Stimulated activated CD8-positive, alpha-beta memory T cell treated with anti-CD3 and anti-CD28 coated beads, Interleukin-7, amount 100 ng/mL, for 48 hours (primary cell): ENCODE measurements at places on chromosomes 13 and 19.

- DNase-seq, result no peak
Measured at GRCh38 chr19:19274716-19275565, 1.8 kb upstream of the TM6SF2 start.

DNA sequence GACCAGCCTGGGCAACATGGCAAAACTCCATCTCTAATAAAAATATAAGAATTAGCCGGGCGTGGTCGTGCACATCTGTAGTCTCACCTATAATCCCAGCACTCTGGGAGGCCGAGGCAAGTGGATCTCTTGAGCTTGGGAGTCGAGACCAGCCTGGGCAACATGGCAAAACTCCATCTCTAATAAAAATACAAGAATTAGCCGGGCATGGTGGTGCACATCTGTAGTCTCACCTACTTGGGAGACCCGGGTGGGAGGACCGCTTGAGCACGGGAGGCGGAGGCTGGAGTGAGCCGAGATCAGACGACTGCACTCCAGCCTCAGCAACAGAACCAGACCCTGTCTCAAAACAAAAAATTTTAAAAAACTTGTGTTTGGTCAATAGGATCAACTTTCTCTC, 7.7 kb downstream of the SLC25A30 start:
- no peak for DNase-seq

GRCh38 chr13:106132216-106132615, 403.2 kb downstream of the EFNB2 start:
- DNase-seq, result no peak

- DNase-seq, result no peak
Measured at GRCh38 chr13:73496711-73497110, 437.9 kb downstream of the KLF5 start.

- DNase-seq, result no peak
Measured at GRCh38 chr19:18776288-18776594, 14.9 kb downstream of the COMP start.

DNA sequence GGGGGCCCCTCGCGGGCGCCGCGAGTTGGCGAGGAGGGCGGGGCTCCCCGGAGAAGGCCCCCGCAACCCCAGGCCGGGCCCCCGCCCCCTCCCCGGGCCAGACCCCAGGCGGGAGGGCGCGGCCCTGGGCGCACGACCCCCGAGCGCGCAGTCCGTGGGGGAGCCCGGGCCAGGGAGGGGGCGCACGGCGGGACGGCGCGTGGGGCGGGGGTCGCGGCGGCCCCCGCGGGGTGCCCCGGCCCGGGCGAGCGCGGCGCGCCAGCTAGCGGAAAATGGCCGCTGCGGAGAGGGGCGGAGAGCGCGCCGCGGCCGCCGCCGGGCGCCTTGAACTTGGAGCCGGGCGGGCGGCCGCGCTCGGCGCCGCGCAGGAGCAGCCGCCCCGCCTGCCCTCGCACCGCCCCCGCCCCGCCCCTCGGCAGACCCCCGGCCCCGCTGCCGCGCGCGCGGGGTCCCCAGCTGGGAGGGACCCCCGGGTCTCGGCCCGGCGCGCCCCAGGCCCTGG, 6.4 kb upstream of the NFIC start:
- DNase-seq, result no peak

- no peak for DNase-seq
Measured at GRCh38 chr13:71303144-71303543, 563.9 kb downstream of the DACH1 start.

GRCh38 chr13:95627590-95627989, 16.9 kb downstream of the DZIP1 start:
- DNase-seq, result no peak

DNA sequence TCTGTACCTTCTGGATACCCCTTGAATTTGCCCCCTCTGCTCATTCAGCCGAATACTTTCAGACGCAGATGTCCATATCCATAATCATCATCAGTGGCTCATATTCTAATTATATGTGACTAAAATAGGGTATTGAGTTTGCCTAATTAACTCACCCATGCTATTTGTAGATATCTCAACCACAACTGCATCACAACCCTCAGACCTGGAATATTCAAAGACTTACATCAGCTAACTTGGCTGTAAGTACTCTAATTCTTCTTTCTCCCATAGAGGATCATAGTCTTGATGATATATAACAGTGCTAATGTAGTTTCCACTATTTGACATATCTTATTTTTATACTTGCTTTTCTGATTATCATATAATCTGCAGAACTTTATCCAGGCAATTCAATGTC, 35.8 kb downstream of the RXFP2 start:
- DNase-seq, result no peak

DNA sequence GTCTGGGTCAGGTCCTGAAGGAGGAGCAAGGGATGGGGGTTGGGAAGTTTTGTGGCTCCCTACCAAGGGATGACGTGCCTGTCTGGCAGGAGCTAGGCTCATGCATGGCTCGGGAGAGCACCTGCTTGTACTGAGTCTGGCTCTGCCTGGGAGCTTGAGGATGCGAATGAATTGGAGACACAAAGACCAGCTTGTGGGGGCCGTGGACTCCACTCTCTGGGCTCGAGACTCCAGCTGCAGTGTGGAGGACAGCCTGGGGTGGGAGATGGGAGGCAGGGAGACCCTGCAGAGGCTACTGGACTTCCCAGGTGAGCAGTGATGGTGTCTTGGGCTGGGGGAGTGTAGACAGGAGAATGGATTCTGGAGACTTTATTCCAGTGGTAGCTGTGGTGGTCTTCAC, 15.2 kb upstream of the URI1 start:
- no peak for DNase-seq

DNA sequence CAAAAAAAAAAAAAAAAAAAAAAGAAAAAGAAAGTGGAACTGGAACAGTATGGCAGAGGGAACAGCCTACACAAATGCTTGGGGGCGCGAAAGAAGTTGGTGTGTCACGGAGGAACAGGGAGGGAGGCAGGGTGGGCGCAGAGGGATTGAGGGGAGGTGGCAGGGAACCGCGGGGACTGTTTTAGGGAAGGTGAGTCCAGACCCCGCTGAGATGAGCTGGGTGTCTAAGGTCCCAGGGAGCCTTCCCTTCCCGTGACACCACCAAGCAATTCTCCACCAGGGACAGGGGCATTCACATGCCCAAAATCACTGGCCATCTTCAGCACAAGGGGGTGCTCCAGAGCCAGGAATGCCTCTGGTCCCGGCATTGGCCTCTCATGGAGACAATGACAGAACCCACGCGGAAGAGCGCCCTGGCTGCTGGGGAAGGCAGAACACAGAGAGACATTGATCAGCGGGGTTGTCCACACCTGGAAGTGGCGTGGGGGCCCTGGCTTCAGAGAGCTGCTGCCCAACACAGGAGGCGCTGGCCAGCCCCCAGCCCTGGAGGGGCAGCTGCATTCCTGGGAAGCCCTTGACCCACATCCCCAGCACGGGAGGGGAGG, 6.9 kb downstream of the PEAK3 start:
- no peak for DNase-seq

DNA sequence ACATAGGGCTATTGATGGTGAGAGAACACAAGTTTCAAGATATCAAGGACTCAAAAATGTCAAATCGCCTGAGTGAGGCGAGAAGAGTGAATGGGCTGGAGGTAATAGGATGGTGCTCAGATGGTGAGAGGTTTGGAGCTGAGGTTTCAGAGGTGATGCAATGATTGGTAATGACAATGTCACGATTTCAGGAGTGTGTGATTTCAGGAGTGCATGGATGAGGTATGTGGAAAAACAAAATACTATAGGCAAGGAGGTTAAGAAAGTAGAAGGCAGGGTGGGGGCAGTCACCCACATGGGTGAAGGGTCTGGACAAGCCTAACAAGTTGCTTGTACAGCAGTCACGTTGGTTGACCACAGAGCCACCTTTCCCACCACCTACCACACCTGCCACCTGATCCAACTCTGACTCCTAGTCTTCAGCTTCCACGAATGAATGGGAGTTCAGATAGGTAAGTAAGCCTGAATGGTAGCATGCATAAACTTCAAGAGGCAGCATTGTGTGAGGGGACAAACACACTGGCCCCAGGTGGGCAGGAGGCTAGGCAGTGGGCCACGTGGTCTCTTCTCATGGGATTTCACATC, 71.5 kb downstream of the RUBCNL start:
- no peak for DNase-seq

DNA sequence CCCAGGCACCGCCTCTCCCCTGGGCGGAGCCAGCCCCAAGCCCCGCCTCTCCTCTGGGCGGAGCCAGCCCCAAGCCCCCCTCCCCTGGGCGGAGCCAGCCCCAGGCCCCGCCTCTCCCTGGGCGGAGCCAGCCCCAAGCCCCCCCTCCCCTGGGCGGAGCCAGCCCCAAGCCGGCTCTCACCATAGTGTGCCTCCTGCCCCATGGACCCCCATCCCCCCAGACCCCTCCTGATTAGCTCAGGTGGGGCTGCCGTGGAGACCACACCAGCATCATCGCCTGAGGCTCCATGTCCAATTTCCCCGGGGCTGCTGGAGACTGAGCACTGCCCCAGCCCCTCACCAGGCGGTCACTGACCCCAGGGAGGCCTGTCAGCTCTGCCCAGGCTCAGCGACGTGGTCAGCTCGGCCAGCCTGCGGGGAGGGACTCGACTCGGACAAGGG, 4.2 kb upstream of the MADCAM1 start:
- DNase-seq, result no peak

GRCh38 chr13:39957868-39958677, 302.6 kb downstream of the COG6 start:
- DNase-seq, result no peak

- no peak for DNase-seq
Measured at GRCh38 chr13:21104199-21105019, 43.0 kb upstream of the LATS2 start.

DNA sequence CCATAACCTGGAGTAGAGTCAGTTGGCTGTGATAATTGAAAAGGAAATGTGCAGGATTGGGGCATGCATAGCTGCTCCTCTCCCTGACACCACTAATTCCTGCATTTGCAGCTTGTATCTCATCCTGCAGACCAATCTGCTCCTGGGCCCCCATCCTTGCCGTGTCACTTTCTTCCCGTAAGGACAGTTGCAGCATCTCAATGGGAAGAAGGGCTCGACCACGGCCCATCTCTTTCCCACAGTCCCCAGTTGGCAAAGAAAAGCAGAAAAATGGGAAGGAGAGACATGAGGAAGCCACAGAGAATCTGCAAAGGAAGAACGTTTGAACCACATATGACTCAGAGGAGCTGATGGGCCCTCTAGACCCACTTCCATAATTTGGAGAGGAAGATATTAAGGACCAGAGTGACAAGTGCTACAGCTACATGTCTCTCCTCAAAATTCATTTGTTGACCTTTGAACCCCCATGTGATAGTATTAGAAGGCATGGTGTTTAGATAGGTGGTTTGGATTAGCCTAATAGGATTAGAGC, 1.8 kb upstream of the SIGLEC12 start:
- DNase-seq, result no peak

DNA sequence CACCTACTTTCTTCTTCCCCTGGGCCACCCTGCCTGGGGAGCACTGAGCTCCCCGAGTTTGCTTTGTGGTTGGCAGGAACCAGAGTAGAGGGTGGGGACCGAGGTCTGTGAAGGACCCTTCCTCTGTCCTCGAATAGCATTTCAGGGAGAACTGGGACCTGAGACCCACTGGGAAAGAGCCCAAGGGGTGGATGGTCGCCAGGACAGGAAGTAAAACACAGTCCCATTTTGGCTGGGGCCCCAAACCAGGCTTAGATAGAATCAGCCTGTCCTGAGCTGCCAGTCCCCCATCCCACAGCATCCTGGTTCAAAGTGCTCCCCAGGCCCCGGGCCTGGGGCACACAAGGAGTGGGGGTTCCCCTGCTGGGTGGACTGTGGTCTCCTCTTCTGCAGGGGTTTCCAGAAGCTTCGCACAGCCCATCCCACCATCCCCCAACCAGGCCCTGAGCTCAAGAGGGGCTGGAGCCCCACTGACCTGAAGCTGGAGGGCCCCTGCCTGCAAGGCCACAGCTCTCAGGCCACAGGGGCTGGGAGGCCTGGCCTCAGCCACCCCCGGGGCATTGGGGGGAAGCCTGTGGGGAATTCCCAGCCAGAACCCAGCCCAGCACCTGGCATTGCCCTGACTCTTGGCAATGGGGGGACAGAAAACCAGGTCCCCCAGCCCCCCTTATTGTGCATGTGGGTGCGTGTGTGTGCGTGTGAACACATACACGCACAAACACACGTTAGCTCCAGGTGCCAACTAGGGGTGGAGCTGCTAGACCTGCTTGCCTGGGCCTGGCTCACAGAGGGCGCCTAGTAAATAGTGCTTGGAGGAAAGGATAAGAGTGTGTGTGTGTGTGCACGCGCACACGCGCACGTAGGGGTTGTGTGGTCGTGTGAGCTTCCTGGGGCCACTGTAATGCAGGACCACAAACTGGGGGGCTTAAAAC, 995 bp upstream of the MKNK2 start:
- DNase-seq, result no peak

GRCh38 chr19:47716270-47716937, 3.2 kb downstream of the EHD2 start:
- DNase-seq, result no peak
